Fibroblast of skin of right biceps (primary cell): ENCODE measurements at places on chromosomes 7 and 10.

DNA sequence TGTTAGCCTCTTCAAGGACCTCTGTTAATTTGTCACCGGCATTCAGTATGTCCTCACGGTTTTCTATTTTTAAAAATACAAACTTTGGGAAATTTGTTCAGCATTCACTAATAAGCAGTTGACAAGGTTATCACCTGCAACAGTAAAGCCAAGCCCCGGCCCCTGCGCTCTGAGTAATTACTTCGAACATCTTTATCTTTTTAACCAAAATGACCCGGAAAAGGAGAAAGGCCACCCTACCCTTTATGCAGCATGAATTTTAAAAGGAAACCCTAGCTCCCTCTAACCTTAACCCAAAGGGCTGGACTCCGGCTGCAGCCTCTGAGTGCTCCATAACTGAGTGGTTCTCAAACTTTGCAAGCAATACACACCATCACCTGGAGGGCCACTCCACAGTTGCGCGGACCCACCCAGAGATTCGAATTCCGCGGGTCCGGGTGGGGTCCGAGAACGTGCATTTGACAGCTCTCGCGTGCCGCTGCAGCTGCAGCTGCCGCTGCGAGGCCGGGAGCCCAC lies 940 bp downstream of the NSMCE4A start:
- DNase-seq: no peak

- DNase-seq: no peak
Measured at GRCh38 chr7:14839307-14839706, 63.2 kb downstream of the DGKB start.

DNA sequence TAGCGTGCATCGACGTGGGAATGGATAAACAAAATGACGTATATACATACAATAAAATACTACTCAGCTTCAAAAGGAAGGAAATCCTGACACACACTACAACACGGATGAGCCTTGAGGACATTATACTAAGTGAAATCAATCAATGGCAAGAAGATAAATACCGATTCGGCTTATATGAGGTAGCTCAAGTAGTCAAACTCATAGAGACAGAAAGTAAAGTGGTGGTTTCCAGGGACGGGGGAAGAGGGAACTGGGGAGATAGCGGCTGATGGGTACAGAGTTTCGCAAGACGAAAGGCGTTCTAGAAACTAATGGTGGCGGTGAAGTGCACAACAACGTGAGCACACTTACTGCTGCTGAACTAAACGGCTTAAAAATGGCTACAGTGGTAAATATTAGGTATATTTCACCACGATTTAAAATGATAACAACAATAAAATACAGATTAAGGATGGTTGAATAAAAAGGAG lies 516.7 kb downstream of the PARD3 start:
- no peak for DNase-seq

- DNase-seq: no peak
Measured at GRCh38 chr10:34294137-34294536, 521.0 kb downstream of the PARD3 start.

GRCh38 chr10:73814896-73815718 lies 3.7 kb upstream of the NDST2 start:
- no peak for DNase-seq

GRCh38 chr10:79410315-79411094 lies 34.9 kb downstream of the ZCCHC24 start:
- DNase-seq: no peak

- no peak for DNase-seq
Measured at GRCh38 chr10:86377797-86378146, 11.2 kb upstream of the GRID1 start.

DNA sequence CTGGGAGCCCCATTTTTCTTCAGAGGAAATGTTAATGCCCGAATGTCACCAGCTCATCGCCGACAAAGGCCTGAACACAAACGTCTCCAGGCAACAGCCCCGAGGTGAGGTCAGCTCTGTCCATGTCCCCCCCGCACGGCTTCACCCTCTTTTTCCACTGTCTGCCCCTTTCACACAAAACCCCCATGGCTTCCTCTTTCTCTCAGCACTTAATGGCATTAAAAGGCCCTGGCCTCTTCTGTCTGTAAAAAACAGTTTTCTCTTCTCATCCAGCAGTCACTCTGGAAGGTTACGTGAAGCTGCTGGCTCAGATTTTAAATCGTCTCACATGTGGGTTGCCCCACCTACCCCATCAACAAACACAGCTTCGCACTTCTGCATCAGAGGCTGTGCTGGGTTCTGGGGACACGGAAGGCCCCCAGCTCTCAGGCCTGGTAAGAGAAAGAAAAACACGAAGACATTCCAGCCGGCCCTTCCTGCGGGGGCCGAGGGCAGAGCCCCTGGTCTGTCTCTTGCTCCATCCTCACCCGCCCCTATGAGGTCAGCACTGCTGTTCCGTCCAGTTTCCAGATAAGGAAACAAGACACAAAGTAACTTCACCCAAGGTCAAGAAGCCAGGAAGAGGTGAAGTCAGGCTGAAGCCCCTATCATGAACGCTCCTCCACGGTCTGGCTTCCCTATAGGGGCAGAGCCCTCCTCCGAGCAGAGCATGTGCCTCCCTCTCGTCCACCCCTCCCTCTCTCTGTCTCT lies 91.1 kb upstream of the PDGFA start:
- no peak for DNase-seq

DNA sequence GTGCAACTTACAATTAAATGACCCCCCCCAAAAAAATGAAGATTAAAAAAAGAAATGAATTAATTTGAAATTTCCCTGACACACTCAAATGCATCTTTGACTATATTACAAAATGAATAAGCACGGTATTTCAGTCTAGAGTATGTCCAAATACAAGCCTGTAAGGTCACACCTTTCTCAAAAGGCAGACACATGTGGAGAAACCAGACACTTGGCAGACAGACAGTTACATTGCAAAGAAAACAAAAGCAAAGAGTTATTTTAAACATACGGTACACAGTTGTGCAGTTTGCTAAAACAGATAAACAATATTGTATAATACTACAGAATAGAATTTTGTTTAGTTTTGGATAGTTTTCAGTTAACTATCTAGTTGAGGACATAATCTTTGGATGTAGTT lies 153.0 kb downstream of the ATE1 start:
- DNase-seq: no peak

DNA sequence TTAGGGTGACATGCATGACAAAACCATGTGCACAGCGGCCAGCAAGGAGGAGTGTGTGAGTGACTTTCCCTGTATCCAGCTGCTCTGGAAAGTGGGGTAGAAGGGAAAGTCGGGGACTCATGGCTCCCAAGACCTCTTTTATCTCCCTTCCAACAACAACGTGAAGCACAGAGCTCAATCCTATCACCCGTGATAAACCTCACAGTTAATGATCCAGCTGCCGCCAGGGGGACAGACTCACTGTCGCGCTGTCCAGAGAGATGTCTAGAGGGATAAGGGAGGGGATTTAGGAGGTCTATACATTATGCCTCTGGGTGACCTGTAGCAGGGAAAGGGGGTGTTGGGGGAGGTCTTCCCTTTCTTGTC lies 84.0 kb upstream of the SMNDC1 start:
- no peak for DNase-seq

DNA sequence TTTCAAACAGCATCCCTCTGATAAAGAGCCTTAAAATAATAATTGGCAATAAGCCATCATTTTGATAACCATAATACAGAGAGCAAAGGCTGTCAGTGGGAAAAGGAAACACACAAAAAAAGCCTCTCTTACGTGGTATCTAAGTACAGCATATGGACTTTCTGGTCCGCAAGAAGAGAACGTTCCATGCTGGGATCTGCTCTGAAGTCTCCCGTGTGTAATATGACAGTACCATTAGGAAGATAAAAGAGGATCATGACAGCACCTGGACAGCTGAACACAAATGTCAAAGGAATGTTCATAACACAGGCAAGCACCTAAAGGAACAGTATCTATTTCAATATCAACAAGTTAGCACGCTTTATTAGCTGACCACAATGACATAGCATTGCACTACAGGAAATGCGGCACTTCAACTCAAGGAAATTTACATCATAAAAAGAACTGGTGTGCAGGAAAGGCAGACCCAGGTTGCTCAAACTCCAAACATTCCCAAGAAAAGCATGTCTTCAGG lies 9.9 kb downstream of the DCLRE1A start:
- no peak for DNase-seq

GRCh38 chr7:130894909-130895750 lies 161.1 kb upstream of the KLF14 start:
- DNase-seq: no peak

- DNase-seq: no peak
Measured at GRCh38 chr10:109317746-109318366, 605.5 kb downstream of the XPNPEP1 start.

DNA sequence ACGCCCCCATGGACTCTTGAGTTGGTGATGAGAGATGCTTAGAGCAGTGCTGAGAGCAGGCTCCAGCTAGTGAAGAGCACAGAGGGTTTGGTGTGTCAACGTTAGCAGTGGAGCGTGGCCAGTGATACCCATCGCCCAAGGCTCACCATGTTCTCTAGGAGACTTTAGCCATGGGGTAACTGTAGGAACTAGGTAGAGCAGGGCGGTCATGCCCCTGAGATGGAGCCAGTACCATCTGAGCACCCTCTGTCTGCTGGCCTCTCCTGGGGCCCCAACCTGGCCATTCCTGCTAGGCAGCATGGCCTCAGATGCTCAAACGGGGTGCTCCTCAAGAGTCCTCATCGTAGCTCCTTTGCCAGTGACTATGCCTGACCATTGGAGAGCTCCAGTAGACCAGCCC lies 179.7 kb downstream of the KCND2 start:
- no peak for DNase-seq

- DNase-seq: no peak
Measured at GRCh38 chr10:70737250-70737649, 47.9 kb downstream of the TBATA start.

DNA sequence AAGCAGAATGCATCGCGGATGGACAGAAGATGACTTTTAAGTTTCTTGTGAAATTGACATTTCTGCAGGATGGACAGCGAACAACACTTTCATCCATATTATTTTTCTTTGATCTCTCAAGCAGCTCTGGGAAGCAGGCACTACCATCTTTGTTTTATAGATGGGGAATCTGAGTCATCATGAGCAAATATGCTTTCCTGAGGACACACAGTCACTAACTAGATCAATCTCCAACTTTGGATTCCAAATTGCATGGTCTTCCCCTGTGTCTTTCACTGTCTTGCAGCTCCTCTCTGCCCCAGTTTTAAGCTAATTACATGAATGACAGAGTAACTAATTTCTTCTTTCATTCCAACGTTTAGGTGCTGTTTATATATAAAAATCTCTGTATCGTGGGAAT lies 201.5 kb downstream of the ADAM12 start:
- peak; percentile 36 for DNase-seq

DNA sequence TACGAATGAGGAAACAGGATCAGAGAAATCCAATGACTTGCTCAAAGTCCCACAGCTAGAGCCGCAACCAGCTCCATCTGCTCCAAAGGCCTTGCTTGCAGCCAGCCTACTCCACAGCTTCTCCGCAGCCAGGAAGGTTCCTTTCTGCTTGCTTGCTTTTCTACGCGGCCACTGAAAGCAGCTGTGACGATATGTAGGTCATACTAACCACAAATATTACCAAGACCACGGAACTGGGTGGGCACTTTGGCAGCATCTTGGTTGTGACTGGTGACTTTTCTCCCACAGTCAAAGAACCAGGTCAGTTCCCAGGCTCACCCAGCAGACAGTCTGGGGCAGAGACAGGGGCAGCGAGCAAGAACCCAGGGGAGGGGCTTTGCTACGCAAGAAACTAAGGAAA lies 86.4 kb downstream of the FAM53B start:
- DNase-seq: peak; percentile 37

DNA sequence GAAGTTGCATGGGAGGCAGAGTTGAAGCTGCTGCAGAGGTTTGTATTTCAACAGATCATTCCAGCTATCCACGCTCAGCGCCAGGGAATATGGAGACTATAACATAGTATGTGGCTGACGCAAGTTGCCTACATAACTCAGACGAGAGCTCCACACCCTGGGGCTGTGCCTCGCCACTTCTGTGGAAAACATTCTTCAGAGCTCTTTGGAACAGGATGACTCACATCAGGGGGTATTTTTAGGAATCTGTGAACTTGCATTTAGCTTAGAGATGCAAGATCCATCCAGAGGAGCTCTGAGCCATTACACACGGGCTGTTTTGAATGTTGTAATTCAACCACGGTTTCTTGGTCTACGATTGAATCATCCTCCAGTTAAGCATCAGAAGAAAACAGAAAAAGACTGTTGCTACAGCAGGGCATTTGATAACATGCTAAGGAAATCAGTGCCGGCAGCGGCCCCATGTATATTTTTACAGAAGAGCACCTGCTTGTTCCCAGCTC lies 481.5 kb upstream of the AKR1E2 start:
- peak; percentile 100 for DNase-seq

- no peak for DNase-seq
Measured at GRCh38 chr7:51255536-51256208, 60.9 kb downstream of the COBL start.

GRCh38 chr7:142813226-142813625 lies 41.6 kb upstream of the EPHB6 start:
- peak; percentile 78 for DNase-seq

DNA sequence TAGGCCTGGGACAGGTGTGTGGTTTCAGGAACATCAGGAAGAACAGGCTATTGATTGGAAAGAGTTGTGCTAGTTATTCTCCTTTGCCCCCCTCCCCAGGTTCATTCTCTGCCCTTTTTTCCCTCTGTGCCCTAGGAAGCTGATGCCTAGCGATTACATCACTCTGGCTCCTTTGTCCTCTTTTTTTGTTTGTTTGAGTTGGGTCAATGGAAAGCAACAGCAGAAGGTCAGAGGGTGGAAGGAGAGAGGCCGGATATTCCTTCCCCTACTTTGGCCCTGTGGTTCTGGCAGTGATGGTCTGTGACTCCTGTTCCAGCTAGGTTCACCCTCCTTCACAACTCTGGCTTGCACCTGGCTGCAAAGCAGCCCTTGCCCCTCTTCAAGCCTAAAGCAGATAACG lies 18.9 kb downstream of the LOXL4 start:
- no peak for DNase-seq

DNA sequence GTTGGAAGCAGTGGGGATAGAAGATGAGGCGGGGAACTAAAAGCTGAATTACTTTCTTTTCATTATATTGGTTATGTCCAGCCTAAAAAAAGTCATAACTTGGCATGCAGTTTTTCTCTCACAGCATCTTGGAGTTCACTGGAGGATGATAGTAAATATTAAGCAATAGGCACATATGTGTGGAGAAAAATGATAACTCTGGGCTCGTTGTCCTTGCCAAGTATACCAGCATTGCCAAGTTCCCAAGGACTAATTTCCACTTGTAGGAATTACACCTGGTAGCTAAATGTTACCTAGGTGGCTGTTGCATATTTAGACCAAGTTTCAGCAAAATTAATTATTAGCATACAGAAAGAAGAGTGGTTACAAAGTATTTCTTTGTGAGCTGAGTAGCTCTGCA lies 1007.6 kb downstream of the ANKRD7 start:
- DNase-seq: no peak

DNA sequence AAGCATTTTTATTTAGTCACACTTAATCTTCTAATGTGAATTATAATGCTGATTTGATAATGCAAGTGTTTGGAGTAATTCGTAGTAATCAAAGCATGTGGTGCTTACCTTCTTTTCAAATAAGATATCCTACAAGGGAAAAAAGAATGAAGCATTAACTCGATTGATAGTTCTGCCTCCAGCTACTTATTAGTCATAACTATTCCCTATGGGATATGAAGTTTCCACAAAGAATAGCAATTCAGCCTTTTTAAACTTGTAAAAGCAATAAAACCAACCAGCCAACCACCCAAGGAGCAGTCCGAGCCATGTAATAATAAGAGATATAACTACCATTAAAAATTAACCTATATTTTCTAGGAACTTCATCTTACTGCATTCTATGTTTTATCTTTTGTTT lies 11.6 kb downstream of the COL28A1 start:
- DNase-seq: peak; percentile 21

- DNase-seq: no peak
Measured at GRCh38 chr7:66741-67140, 125.6 kb upstream of the FAM20C start.

GRCh38 chr10:60338786-60339185 lies 50.9 kb downstream of the ANK3 start:
- no peak for DNase-seq
